ENCODE measurements at places on chromosomes 3 and 15. TPM values are rescaled to one million over a fixed set of nuclear protein-coding genes. Genes with fewer than 3 reads are reported as not detected.

GOLGA8T gene
- total RNA-seq = 0.55 TPM

FBXW12 gene
- 0.46 TPM for total RNA-seq

DUOX2 gene
- 0.89 TPM for total RNA-seq

SHQ1 gene
- 14.8 TPM for total RNA-seq

FSTL1 gene
- total RNA-seq = 218 TPM

CSPG4 gene
- total RNA-seq = 30.0 TPM

WDR93 gene
- 3.2 TPM for total RNA-seq

CPNE4 gene
- not detected for total RNA-seq

PLSCR2 gene
- total RNA-seq = not detected

UBAP1L gene
- 6.0 TPM for total RNA-seq

SLC25A20 gene
- total RNA-seq = 12.1 TPM

AGBL1 gene
- total RNA-seq = not detected

WNT5A gene
- total RNA-seq = 13.1 TPM

VGLL4 gene
- 102 TPM for total RNA-seq

FAH gene
- total RNA-seq = 43.3 TPM

RPSA gene
- total RNA-seq = 1,401 TPM

IQCF5 gene
- total RNA-seq = not detected

GPR87 gene
- not detected for total RNA-seq

SLC22A13 gene
- total RNA-seq = 0.18 TPM

SCG5 gene
- total RNA-seq = 17.2 TPM

GLDN gene
- total RNA-seq = 0.36 TPM

CORO2B gene
- total RNA-seq = 29.9 TPM

ESYT3 gene
- total RNA-seq = 0.48 TPM

ZNF502 gene
- total RNA-seq = 8.3 TPM

POC1A gene
- total RNA-seq = 1.5 TPM

PARP15 gene
- 0.36 TPM for total RNA-seq

TIMP4 gene
- 3.8 TPM for total RNA-seq

C3orf49 gene
- not detected for total RNA-seq

BLM gene
- total RNA-seq = 0.92 TPM
